ENCODE measurements at places on chromosomes 4 and X. TPM values are rescaled to one million over a fixed set of nuclear protein-coding genes. Genes with fewer than 3 reads are reported as not detected.

DNA sequence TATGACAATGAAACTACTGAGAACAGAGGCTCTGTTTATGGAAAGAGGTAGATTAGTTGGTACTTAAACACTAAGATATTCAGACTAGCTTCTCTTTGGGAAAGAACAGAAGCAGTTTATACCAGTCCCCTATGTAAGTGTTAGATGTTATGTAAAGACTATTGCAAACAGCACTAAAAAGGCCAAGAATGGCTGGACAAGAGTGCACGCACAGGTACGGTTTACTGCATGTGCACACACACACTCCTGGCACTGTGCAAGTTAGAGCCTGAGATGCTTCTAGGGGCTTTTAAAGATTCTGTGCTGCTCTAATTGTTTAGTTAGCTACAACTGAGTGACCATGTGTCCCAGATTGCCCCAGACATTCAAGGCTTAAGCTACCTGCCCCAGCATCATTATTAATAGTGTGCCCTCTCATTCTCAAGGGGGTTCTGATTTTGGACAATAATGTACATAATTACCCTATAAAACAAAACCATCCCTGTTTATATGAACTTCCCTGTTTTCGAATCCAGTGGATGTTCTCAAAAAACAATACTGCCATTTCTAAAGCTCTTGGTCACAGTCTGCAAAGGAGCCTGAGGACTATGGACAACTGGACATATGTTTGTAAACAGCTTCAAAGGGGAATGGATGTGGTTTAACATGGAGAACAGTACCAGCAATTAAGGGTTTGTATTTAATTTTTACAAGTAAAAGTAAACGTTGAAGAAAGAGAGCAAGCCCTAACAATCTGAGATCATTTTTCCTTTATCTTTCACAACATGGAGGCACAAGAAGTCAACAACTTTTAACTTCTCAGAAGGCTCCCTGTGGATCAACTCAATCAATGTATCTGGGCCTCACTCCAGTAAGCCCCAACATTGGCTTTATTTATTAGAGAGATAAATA is 2.0 kb downstream of the SETD7 start:
- H3K27me3 ChIP-seq = peaks cover 2% of the 10 kb centered on the region
- H3K4me3 ChIP-seq = peak overlapping the region; percentile 94
- H3K36me3 ChIP-seq = no peaks in the 10 kb centered on the region
- H3K27ac ChIP-seq = peak overlapping the region; percentile 3

DNA sequence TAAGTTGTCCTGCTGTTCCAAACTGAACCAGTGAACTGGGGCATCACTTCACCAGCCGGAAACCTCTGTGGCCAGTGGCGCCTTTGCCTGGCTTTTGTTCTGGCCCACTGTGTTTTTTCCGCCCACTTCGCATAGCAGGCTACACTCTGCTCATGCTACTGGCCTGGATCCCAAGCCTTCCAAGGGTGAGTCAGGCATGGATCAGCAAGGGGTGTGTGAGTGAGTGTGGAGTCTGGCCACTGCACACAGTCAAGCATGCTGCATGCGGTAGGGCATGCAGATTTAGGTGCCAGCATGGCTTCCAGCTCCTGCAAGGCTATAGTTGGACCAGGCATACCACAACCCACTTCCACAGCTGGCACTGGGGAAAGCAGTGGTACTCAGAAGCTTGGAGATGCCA is 1967.9 kb downstream of the C4orf33 start:
- H3K27me3 ChIP-seq = no peaks in the 10 kb centered on the region
- no peak overlapping the region for H3K27ac ChIP-seq
- H3K4me3 ChIP-seq = no peak overlapping the region
- H3K36me3 ChIP-seq = no peaks in the 10 kb centered on the region
- DNase-seq = no peak
- H3K4me1 ChIP-seq = no peaks in the 10 kb centered on the region

GRCh38 chrX:29422034-29422433 is 793.3 kb upstream of the MAGEB2 start:
- no peak overlapping the region for H3K4me3 ChIP-seq
- no peak overlapping the region for H3K27ac ChIP-seq
- no peaks in the 10 kb centered on the region for H3K4me1 ChIP-seq
- no peaks in the 10 kb centered on the region for H3K36me3 ChIP-seq
- H3K27me3 ChIP-seq = no peaks in the 10 kb centered on the region

DNA sequence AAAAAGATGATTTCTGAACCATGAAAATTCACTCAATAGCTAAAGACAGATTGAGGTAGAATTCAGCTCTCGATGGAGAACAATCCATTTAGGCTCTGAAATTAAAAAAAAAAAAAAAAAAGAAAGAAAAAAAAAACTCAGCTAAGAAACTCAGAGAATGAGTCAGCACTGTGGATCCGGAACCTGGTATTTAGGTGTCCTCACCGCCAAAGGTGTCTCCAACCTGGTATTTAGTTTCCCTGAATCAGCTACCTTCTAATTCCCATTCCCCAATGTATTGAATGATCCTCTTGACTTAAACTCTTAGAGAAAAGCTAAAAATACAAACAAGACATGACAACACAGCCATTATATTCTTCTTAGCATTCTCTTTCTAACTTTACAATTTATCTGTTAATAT is 150.3 kb upstream of the RASGEF1B start:
- peaks cover 3% of the 10 kb centered on the region for H3K27me3 ChIP-seq
- H3K27ac ChIP-seq = no peak overlapping the region
- H3K4me3 ChIP-seq = no peak overlapping the region
- no peaks in the 10 kb centered on the region for H3K4me1 ChIP-seq

DNA sequence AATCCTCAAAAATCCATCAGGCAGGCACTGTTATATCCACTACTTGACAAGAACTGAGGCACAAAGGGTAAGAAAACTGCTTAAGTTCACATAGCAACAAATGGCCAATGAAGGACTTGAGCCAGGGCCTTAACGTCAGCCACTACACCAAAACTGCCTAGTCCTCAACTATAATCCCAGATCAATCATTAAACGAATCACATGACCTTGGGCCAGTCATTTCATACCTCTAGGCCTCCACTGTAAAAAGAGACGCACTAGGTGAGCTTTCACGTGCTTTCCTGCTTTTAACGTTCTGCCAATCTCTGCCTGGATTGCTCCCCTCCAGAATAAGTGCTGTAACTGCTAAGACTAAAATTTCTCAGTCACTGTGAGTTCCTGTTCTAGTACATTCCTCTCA is 54.7 kb downstream of the RHOXF2B start:
- H3K4me1 ChIP-seq = no peaks in the 10 kb centered on the region
- no peaks in the 10 kb centered on the region for H3K36me3 ChIP-seq
- no peak overlapping the region for H3K4me3 ChIP-seq
- peaks cover 28% of the 10 kb centered on the region for H3K27me3 ChIP-seq
- no peak overlapping the region for H3K27ac ChIP-seq

GRCh38 chr4:56637791-56638190 is 43.3 kb downstream of the HOPX start:
- H3K27ac ChIP-seq = no peak overlapping the region
- H3K36me3 ChIP-seq = peaks cover 9% of the 10 kb centered on the region
- H3K27me3 ChIP-seq = no peaks in the 10 kb centered on the region

- H3K27ac ChIP-seq = no peak overlapping the region
- H3K27me3 ChIP-seq = peaks cover 24% of the 10 kb centered on the region
Observed at GRCh38 chr4:76502886-76503285, 67.9 kb downstream of the SHROOM3 start.

- H3K27me3 ChIP-seq = no peaks in the 10 kb centered on the region
- no peak overlapping the region for H3K4me3 ChIP-seq
- H3K27ac ChIP-seq = no peak overlapping the region
- no peaks in the 10 kb centered on the region for H3K4me1 ChIP-seq
- H3K36me3 ChIP-seq = no peaks in the 10 kb centered on the region
Observed at GRCh38 chr4:86307432-86307831, 52.4 kb downstream of the MAPK10 start.

GRCh38 chr4:41141900-41142299 is 72.4 kb downstream of the APBB2 start:
- H3K4me1 ChIP-seq = no peaks in the 10 kb centered on the region
- no peak overlapping the region for H3K27ac ChIP-seq
- H3K27me3 ChIP-seq = peaks cover 4% of the 10 kb centered on the region
- no peaks in the 10 kb centered on the region for H3K36me3 ChIP-seq
- no peak for DNase-seq

- DNase-seq = peak; percentile 40
- H3K4me1 ChIP-seq = no peaks in the 10 kb centered on the region
- H3K36me3 ChIP-seq = no peaks in the 10 kb centered on the region
- H3K27me3 ChIP-seq = peaks cover 2% of the 10 kb centered on the region
- no peak overlapping the region for H3K4me3 ChIP-seq
- H3K27ac ChIP-seq = no peak overlapping the region
Observed at GRCh38 chrX:107324493-107325310, 118.3 kb downstream of the DNAAF6 start.

DNA sequence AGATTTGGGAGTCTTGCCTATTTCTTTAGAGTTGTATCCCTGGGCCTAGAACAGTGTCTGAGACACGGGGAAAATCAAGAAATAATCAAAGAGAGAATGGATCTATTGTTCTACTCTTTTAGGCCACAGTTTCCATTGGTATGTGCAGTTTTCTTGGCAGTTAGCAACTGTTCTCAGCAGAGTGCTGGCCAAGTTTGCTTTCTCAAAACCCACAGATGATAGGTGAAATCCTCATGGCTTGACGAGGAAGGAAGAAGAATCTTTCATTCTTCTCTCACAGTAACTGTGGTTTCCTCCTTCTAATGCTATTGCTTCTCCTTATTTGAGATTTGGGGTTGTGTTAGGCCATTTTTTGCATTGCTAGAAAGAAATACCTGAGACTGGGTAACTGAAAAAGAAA is 42.2 kb downstream of the AGA start:
- H3K27ac ChIP-seq = peak overlapping the region; percentile 83
- no peak overlapping the region for H3K4me3 ChIP-seq
- peaks cover 8% of the 10 kb centered on the region for H3K27me3 ChIP-seq

GRCh38 chrX:24838629-24839028 is 144.9 kb downstream of the POLA1 start:
- no peak for DNase-seq
- no peaks in the 10 kb centered on the region for H3K27me3 ChIP-seq
- peaks cover 2% of the 10 kb centered on the region for H3K4me1 ChIP-seq
- no peak overlapping the region for H3K27ac ChIP-seq
- no peak overlapping the region for H3K4me3 ChIP-seq
- peaks cover 6% of the 10 kb centered on the region for H3K36me3 ChIP-seq

GRCh38 chr4:31104043-31104442 is 383.9 kb downstream of the PCDH7 start:
- DNase-seq = no peak
- no peaks in the 10 kb centered on the region for H3K36me3 ChIP-seq
- no peaks in the 10 kb centered on the region for H3K27me3 ChIP-seq
- no peaks in the 10 kb centered on the region for H3K4me1 ChIP-seq

GRCh38 chr4:74055096-74055495 is 16.6 kb upstream of the CXCL3 start:
- no peaks in the 10 kb centered on the region for H3K4me1 ChIP-seq
- H3K27me3 ChIP-seq = no peaks in the 10 kb centered on the region
- H3K36me3 ChIP-seq = no peaks in the 10 kb centered on the region
- DNase-seq = no peak
- H3K4me3 ChIP-seq = no peak overlapping the region

- H3K4me3 ChIP-seq = no peak overlapping the region
- no peaks in the 10 kb centered on the region for H3K27me3 ChIP-seq
- H3K27ac ChIP-seq = no peak overlapping the region
- H3K36me3 ChIP-seq = no peaks in the 10 kb centered on the region
- no peaks in the 10 kb centered on the region for H3K4me1 ChIP-seq
Observed at GRCh38 chrX:27797575-27797974, 10.2 kb upstream of the MAGEB10 start.

- H3K4me3 ChIP-seq = no peak overlapping the region
- H3K36me3 ChIP-seq = no peaks in the 10 kb centered on the region
- no peaks in the 10 kb centered on the region for H3K27me3 ChIP-seq
Observed at GRCh38 chr4:14837860-14838259, 164.4 kb upstream of the CPEB2 start.

GRCh38 chr4:98447648-98448047 is 186.5 kb downstream of the RAP1GDS1 start:
- H3K4me1 ChIP-seq = peaks cover 38% of the 10 kb centered on the region
- no peaks in the 10 kb centered on the region for H3K27me3 ChIP-seq
- H3K27ac ChIP-seq = peak overlapping the region; percentile 94
- DNase-seq = peak; percentile 46
- peak overlapping the region; percentile 13 for H3K4me3 ChIP-seq
- H3K36me3 ChIP-seq = peaks cover 29% of the 10 kb centered on the region

- H3K4me1 ChIP-seq = peaks cover 18% of the 10 kb centered on the region
- no peak overlapping the region for H3K27ac ChIP-seq
- no peak for DNase-seq
- H3K4me3 ChIP-seq = peak overlapping the region; percentile 91
- H3K27me3 ChIP-seq = peaks cover 17% of the 10 kb centered on the region
Observed at GRCh38 chr4:110514889-110515479, 39.0 kb downstream of the ENPEP start.

GRCh38 chr4:100848841-100849240 is 331.0 kb upstream of the EMCN start:
- no peak overlapping the region for H3K27ac ChIP-seq
- H3K27me3 ChIP-seq = no peaks in the 10 kb centered on the region
- H3K4me1 ChIP-seq = peaks cover 13% of the 10 kb centered on the region
- H3K36me3 ChIP-seq = no peaks in the 10 kb centered on the region

GRCh38 chr4:2402048-2402842 is 16.2 kb downstream of the ZFYVE28 start:
- no peaks in the 10 kb centered on the region for H3K27me3 ChIP-seq
- no peak for DNase-seq
- H3K4me3 ChIP-seq = peak overlapping the region; percentile 9
- peaks cover 36% of the 10 kb centered on the region for H3K4me1 ChIP-seq
- H3K36me3 ChIP-seq = no peaks in the 10 kb centered on the region

DNA sequence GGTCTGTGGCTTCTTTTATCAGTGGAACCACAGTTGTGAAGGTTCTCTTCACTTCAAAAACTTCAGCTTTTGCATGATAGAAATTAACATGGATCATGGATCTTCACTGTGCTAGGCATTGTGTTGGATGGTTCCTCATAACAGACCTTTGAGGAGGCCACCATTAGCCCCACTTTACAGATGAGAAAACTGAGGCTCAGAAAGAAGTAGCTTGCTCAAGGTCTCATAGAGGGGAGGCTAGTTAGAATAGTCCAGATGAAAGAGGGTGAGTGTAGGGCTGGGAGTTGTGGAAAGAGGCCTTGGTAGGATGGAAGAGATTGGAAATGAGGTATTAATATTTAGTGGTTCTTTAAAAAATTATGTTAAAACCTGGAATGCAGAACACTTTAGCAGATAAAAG is 2.6 kb downstream of the TSR2 start:
- H3K27me3 ChIP-seq = no peaks in the 10 kb centered on the region
- H3K27ac ChIP-seq = no peak overlapping the region
- peaks cover 9% of the 10 kb centered on the region for H3K36me3 ChIP-seq

DNA sequence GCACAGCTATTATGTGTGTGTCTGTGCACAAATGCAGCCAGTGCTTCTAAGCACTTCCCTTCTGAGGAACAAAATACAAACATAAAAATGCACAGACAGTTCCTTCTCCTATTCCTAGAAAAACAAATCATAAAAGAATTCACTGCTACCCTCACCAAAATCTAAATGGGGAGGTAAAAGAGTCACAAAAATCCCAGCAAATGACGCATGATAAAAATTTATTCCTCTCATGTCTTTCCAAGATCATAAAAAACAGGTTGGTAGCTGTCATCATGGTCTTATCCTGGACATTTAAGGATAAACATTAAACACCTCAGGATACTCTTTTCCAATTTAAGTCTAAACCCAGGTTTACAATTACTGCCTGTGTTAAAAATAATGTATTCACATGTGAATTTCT is 124.9 kb downstream of the ADAMTS3 start:
- H3K4me3 ChIP-seq = no peak overlapping the region
- no peak overlapping the region for H3K27ac ChIP-seq
- DNase-seq = no peak
- H3K4me1 ChIP-seq = no peaks in the 10 kb centered on the region
- H3K36me3 ChIP-seq = no peaks in the 10 kb centered on the region

The SYP gene
- 1.9 TPM for total RNA-seq

The HTN3 gene
- not detected for total RNA-seq

The KLF8 gene
- total RNA-seq = 3.4 TPM

The SCML2 gene
- 2.9 TPM for total RNA-seq

The ZCCHC18 gene
- 3.9 TPM for total RNA-seq

The SSX3 gene
- total RNA-seq = not detected

The CFAP97 gene
- 31.8 TPM for total RNA-seq

The TKTL2 gene
- not detected for total RNA-seq

The ADH7 gene
- not detected for total RNA-seq

The NSDHL gene
- total RNA-seq = 16.3 TPM

The MUC7 gene
- not detected for total RNA-seq

Data from activated CD8-positive, alpha-beta memory T cell treated with anti-CD3 and anti-CD28 coated beads, Interleukin-2, amount 10 ng/mL, durations not matched to agents 7 days and 5 days (primary cell).